Lung (tissue), 17 donors: ENCODE measurements at places on chromosomes 12 and 14. TPM values are rescaled to one million over a fixed set of nuclear protein-coding genes. Genes with fewer than 3 reads are reported as not detected.

DNA sequence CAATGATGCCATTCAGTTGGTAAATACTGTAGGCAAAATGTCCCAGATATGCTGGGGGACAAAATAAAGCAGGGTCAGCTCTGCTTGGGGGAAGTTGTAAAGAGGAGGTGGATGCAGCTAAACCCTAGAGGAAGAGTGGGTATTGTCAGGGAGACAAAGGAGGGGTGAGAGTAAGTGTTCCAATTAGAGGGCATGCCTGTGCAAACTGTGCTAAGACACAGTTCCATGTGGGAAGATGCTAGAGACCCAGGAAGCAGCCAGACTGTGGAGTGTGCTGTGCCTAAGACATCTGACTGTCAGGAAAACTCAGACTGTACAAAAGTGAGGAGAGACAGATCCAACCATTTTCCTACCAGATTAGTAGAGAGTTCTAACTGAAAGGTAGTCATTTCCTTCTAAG is 474.3 kb downstream of the ATP23 start:
- H3K36me3 ChIP-seq: no peaks in the 10 kb centered on the region
- H3K27me3 ChIP-seq: no peaks in the 10 kb centered on the region
- no peak for DNase-seq
- no peak overlapping the region for H3K4me3 ChIP-seq

GRCh38 chr14:95695913-95696312 is 9.7 kb downstream of the TCL1B start:
- no peak for DNase-seq
- H3K27ac ChIP-seq: no peak overlapping the region
- H3K36me3 ChIP-seq: no peaks in the 10 kb centered on the region
- H3K4me1 ChIP-seq: no peaks in the 10 kb centered on the region
- H3K27me3 ChIP-seq: no peaks in the 10 kb centered on the region
- no peak overlapping the region for H3K4me3 ChIP-seq

Gene RIPK3
- total RNA-seq: 26.0 TPM

Gene RAD9B
- 0.77 TPM for total RNA-seq

Gene GUCY2C
- not detected for total RNA-seq
